ENCODE measurements at places on chromosomes 11 and 22.

- DNase-seq = no peak
Observed at GRCh38 chr11:12137005-12137690, 26.8 kb downstream of the MICAL2 start.

DNA sequence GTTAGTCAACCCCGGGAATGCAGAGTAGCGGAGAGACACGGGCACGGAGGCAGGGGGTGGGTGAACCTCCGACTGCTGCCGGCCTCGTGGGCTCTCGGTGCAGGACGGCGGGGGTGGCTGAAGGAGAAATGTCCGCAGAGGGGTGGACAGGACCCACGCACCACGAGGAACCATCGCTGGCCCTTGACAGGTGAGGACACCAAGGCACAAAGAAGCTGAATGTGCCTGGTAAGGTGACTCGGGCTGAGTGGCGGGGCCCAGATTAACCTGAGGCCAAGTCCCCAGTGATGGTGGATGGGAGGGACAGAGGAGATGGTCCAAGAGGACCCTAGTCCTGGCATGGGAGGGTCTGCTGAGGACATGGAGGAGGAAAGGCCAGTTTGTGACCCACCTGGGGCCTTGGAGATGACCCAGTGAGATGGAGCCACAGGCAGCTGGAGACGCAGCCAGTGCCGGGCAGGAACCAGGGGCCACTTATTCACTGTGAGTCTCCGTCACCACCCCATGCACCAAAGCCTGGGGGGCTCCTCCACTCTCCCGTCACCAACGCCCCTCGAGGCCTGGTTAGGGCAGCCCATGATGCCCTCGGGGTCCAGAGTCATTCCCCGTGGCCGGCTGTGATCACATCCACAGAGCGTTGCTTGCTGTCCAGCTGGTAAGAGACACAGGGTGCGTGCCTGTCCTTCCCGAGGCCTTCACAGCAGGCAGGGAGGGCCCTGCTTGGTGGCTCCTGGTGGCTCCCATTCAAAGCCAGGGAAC, 64.2 kb downstream of the CELSR1 start:
- DNase-seq = no peak

DNA sequence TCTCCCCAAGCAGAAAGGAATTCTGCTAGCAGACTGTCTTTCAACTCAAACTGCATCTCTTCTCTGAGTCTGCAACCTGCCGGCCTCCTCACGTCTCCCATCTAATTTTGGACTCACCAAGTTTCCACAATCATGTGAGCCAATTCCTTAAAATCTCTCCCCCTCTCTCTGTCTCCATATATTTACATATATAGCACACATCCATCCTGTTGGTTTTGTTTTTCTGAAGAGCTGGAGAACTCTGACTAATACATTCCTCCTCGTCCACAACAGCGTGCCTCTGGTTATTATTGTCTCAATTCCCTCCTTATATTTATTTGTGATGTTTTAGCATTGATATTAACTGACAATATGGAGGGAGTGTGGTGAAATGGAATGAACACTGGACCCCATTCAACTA, 29.6 kb upstream of the FJX1 start:
- no peak for DNase-seq

DNA sequence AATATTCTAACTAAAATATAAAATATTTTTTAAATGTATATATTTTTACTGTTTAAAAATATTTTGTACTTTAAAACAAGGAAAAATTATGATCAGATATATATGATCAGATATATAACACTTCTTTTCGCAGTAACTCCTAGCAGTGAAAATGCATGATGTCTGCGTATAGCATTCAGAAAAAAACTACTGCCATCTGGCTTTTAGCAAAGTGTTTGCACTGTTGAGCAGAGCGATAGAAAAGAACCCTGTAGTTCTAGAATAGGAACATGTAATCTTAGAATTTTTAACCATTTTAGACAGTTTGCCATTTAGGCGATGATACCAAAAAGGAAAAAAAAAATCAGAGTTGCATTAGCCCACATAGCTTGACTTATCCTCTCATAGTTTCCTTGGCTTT, 370.4 kb upstream of the ANO3 start:
- no peak for DNase-seq

GRCh38 chr11:64900263-64900678, 16.7 kb downstream of the ATG2A start:
- DNase-seq = no peak

DNA sequence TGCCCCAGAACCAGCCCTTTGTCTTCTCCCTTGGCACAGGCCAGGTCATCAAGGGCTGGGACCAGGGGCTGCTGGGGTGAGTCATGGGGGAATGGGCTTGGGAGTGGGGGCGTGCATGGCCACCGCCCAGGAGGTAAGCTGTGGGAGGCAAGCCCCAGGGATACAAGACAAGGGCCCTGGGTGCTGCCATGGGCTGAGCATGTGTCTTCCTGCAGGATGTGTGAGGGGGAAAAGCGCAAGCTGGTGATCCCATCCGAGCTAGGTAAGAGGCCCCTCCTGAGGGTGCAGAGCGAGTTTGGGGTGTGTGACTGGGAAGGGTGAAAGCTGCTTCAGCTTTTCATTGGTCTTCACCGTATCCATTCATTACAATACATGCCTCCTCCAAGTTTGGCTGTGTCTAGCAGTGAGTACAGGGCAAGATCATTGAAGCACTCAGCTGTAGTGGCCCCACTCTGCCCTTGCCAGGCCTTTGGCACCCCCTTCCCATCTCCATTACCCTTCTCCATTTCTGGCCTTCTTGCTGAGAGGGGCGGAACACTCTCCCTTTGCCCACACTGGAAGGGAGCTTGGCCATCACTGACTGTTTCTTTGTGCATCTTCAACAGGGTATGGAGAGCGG, 2.5 kb downstream of the FKBP2 start:
- no peak for DNase-seq

DNA sequence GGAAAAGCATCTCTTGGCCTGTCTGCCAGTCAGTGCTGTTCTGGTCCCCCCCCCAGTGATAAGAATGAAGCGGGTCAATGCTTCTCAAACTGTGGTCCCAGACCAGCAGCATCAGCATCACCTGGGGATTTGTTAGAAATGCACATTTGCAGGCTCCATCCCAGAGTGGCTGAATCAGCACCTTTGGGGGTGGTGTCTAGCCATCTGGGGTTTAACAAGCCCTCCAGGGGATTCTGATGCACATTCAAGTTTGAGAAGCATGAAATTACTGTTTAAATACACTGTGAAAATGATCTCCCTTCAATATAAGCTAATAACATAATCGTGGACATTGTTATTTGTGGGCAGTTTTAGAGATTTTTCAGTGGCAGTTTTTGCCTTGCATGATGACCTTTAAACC, 133.5 kb downstream of the MYO18B start:
- DNase-seq = no peak

DNA sequence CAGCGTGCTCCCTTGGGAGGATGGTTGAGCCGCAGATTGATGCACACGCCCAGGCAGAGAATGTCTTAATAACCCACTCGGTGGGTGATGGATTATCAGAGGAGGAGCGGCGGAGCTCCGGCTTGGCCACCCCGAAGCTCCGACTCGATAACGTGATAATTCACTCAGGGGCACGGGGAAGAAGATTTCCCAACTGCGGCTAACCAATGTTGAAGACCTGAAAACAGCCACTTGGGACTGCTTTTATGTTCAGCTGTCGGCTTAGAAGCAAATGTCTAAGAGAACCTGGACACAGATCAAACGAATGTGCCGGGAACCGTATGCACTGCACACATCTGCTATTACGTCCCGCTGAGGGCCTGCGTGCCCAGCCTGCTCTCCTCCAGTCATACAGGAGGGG, 206.8 kb upstream of the CADM1 start:
- DNase-seq = no peak

Data from GM04504 (cell line).